ENCODE measurements at places on chromosomes 6 and 20.

DNA sequence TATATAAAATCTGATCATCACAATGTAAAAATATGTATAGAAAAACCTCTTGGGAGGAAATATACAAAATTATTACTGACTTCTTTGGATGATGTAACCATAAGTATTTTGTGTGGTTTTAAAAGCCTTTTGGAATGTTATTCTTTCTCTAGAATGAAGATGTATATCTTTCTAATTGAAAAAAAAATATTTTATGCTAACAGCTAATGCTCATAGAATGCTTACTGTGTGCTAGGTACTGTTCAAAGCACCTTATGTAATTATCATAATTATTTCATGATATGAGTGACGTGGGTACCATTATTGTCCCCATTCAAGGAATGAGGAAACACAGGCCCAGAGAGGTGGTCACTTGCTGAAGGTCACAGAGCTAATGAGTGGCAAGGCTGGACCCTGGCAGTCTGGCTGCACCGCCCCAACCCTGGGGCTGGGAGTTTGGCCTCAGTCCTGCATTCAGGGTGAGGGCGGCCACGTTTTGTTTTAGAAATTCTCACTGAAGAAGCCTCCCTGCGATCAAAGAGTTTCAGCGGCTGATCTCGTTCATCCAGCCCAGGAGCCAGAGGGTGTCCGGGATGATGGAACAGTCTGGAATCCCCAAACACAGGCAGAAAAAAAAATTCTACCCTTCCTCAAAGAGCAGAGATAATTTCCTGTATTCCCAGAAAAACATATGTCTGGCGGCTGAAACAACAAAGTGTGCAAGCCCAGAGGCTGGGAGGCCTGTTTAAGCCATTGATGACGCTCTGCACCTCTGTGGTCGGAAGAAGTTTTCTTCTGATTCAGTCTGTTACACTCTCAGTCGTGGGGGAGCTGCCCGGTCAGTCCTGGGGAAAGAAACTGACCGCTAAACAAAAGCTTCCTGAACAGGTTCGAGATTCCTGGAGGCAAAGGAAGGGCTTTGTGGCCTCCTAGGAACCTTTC, 37.3 kb downstream of the TFEB start:
- DNase-seq: no peak

GRCh38 chr6:35481226-35481625, 13.0 kb downstream of the RPL10A start:
- DNase-seq: no peak

DNA sequence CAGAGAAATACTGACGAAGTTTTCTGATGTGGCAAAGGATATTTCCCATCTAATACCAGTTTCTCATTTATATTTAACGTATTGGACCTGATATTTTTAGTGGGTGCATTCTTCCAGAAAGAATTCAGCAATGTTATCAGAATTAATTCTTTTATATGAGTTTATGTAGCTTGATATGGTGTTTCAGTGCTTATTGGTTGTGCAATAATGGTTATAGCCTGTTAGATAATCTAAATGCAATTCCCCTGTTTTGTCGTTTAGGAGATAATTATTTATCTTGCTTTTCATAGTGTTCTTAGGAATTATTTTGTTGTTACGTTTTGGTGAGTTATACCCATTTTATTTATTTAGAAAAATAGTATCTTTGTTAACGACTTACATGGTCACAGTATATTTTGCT, 51.4 kb upstream of the TMEM181 start:
- no peak for DNase-seq

GRCh38 chr6:17061097-17061496, 40.8 kb upstream of the STMND1 start:
- peak; percentile 10 for DNase-seq

DNA sequence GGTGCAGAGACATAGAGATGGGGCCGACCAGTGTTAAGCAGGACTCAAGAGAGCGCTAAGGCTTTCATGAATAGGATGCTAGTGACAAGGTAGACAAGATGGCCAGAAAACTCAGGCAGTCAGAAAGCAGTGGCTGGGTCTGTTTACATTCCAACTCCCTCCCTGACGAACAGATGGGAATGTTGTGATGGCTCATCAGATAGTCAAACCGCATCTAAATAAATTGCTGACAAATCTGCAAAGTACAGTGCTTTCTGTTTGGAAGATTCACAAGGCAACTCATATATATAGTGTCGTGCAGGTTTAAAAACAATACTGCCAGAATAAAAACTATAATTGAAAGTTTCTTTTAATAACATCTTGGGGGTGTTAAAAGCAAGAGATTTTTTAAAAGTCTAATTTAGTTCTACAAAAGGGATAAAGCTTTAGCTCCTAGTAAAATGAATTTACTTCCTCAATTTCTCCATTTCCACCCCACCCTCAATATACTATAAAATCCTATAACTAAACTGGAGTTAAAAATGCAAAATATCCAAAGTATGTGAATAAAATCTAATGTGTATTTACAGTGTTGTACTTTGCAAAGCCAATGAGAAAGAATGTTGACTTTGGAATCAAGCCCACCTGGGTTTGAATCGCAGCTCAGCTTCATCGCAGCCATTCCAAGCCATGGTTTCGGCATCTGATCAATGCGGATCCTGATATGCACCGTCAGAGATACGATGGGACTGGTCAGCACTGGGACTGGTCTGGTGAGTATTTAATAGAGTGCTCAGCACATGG, 247.3 kb upstream of the PDE10A start:
- DNase-seq: no peak

- no peak for DNase-seq
Observed at GRCh38 chr6:36641543-36641942, 37.0 kb upstream of the CDKN1A start.

DNA sequence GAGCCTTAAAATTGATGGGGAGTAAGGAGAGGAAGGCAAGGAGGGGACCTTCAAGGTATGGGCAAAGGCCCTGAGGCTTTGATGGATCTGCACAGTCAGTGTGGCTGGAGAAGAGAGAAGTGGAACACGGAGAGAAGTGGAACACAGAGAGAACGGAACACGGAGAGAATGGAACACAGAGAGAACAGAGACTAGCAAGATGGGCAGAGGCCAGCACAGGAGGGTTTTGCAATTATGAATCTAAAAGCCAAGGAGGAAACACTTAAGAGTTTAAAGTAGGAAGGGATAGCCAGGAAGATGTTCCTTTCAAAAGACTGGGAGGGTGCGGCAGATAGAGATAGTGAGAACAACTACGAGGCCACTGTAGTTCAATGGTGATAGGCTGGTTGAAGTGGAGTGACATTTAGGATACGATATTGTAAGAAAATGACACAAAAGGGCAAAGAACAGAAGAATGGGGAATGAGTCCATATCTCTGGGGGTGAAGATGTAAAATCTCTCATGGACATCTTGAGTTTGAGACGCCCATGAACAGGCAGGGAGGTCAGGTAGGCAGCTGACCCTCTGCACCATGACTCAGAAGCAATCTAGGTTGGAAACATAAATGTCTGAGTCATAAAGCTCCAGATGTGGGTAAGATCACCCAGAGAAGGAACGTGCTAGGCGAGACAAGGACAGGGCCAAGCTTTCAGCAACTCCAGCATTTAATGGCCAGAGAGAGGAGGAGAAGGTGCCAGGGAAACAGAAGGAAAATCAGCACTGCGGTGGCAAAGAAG, 25.4 kb downstream of the ZMYND8 start:
- no peak for DNase-seq

DNA sequence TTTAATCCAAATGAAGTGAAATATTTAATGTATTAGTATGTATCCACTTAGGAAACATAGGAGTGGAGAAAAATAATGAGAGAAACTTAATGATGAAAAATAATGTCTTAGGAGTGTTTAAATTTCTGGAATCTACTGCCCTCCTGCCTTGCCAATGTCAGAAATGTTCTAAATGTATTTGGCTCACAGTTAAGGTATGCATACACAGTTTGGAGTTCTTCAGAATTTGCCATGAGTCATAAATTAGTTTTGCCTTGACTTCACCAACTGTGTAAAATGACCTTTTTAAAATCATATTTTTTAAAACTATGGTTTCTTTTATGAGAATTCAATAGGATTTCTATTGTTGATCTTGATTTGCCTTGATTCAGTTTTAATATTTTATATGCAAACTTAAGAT, 191.7 kb upstream of the HSF2 start:
- no peak for DNase-seq

GRCh38 chr6:32047084-32047478, 8.9 kb downstream of the CYP21A2 start:
- no peak for DNase-seq

GRCh38 chr20:24491041-24491756, 21.8 kb downstream of the SYNDIG1 start:
- no peak for DNase-seq

DNA sequence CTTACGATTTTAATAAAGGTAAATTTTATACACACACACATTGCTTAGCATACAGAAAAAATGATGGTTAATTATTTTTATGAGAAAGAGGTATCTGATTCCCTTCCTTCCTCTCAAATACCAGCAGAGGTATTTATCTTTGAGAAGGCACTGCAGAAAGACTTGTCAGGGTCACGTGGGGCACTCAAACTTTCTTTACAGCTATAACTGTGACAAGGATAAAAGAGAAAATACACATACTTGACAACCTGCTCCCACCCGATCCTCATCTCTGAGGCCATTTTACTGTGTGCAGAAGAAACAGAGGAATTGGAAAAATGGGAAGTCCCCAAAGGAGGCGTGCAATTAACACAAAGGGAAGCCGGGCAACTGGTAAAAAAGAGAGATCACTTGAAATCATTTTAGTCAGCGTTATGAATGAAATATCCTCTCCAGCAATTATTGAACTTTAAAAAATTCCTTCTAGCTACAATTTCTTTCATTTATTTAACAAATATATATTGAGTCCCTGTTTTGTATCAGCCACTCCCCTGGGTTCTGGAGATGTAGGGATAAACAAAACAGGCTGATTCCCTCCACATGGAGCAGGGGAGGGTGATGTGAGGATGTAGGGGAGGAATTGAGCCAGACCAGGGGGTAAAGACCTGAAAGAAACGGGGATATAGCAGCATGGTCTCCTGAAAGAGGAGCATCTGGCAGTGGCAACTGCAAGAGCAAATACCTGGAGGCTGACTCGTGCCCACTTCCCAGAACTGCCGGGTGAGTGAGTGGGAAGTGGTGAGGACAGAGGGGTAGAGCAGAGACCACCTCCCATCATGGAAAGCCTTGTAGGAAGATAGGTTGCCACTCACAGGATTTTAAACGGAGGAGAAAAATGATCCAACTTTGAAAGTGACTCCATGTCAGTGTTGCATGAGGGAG, 510.3 kb downstream of the KIF16B start:
- no peak for DNase-seq

DNA sequence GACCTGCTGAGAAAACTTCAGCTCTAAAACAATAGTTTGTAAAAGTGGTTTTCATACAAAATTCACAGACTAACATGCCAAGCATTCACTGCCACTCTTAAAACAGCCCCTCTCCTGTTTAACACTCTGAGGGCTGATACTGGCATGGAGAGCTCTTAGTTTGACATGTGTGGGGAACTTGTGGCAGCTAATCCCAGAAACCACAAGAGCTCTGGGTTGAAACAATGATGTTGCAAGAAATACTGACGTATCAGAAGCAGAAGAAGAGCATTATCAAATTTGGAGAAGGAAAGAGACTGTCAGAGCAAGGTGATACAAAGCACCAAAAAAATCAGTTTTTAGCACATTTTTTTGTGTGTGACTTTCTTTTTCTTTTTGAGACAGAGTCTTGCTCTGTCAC, 5.1 kb downstream of the BEND3 start:
- no peak for DNase-seq

DNA sequence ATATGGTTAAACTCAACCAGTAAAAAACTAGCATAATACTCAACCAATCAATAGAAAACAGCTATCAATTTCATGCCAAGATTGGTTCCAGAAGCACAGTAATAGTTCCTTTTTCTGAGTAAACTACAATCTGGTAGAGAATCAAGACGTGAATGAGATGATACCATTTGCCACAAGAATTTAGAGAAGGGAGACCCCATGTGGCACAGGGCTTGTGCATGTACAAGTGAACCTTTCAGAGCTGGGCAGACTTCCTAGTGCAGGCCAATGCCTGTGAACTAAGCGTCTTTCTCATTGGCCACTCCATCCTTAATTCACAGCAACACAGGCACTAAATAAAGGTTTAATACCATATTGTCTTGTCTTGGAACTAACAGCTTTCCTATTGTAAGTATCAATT, 213.5 kb downstream of the RFPL4B start:
- peak; percentile 17 for DNase-seq

DNA sequence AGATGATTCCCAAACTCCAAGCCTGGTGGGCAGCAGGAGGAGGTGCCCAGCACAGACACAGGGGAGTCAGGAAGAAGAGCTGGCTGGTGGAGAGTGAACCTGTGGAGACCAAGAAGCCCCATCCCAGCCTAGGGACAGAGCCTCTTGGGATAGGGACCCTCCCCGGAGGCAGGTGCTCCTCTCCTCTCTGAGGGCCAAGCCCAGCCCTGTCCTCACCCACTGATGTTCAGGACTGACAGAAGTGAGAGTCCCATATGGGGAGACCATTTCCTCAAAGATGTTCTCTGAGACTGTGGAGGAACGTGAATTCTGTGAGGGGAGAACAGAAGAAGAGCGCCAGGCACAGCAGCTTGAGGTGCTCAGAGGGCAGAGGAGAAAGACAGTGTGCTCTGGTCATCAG, 2.4 kb upstream of the EBF4 start:
- DNase-seq: no peak

- DNase-seq: peak; percentile 89
Observed at GRCh38 chr6:26556263-26557070, 18.3 kb downstream of the HMGN4 start.

GRCh38 chr20:24746351-24746685, 202.8 kb upstream of the CST7 start:
- no peak for DNase-seq

DNA sequence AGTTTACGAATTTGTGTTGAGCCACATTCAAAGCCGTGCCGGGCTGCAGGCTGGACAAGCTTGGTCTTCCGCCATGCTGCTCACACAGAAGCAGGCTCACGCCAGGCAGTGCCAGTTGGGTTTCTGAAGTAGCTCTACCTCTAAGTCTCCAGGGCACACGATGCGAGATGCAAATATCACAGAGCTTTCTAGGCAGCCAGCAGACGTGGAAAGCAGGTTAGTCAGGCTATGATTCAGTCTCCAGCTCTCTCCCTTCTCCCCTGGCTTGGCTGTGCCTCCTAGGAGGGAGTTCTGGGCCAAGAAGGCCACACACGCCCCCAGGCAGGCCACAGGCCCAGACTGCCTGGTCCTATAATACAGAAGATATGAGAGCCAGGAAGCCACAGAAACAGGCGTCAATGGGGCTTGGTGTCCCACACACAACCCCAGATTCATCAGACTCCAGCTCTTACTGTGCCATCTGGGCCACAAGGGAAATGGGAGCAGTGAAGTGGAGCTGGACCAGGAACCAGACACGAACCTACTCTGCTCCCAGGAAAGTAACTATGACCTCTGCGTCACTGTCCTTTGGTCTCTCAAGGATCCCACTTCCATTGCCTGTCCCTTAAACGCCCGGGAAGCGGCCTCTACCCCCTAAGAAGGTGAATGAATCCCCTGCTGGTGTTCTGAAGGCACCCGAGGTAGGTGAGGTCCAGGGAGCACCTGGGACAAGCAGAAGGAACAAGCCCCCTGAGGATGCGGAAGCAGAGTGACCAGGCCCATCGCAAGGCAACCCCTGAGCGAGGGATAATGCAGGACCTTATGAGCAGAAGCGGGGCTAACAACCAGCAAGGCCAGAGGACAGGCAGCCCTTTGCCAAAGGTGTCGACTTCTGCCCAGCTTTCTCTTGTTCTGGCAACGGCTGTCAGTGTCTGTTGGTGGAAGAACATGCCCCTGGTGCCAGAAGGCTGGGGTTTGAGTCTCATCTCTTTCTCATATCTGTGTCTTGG, 61.2 kb downstream of the GFOD1 start:
- no peak for DNase-seq

Data from GM23338 (cell line).